ENCODE measurements at places on chromosomes 7 and 10.
A peak's percentile ranks its signal among the peaks of the same experiment; 100 is the strongest.

GRCh38 chr7:2771274-2771731 lies 72.8 kb downstream of the GNA12 start:
- no peak for DNase-seq

DNA sequence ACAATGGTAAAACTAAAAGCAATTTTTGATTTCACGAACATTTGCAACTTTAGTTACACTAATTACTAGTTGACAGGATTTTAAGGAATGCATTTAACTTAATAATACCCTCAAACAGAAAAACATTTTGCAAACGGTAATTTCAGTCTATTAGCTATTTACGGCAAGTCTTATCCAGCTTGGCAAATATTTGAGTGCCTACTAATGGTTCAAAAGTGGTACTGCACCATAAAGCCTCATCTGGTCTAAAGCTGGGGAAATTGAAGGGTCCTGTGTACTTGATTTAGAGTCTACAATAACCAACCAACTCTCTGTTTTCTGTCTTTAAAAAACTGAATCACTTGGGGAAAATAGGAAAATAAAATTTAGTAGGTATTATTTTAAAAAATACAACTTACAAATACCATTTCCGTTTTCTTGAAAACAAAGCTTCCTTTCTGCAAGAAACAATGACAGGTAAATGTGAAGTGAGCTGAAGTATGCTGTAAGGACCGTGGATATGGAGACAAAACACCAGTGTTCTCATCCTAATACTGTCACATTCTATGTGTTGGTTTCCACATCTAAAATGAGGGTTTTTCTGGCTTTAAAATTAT lies 142.3 kb downstream of the VPS50 start:
- no peak for DNase-seq

GRCh38 chr10:76444034-76444800 lies 1012.8 kb downstream of the LRMDA start:
- DNase-seq: no peak

- peak; percentile 28 for DNase-seq
Measured at GRCh38 chr10:44386546-44387052, 1.7 kb upstream of the CXCL12 start.

GRCh38 chr7:90804370-90804769 lies 208.2 kb downstream of the CDK14 start:
- no peak for DNase-seq

- no peak for DNase-seq
Measured at GRCh38 chr7:36048902-36049240, 104.2 kb upstream of the EEPD1 start.

- no peak for DNase-seq
Measured at GRCh38 chr10:68184546-68184945, 47.4 kb downstream of the ATOH7 start.

GRCh38 chr10:98556061-98556460 lies 109.3 kb upstream of the HPS1 start:
- no peak for DNase-seq

DNA sequence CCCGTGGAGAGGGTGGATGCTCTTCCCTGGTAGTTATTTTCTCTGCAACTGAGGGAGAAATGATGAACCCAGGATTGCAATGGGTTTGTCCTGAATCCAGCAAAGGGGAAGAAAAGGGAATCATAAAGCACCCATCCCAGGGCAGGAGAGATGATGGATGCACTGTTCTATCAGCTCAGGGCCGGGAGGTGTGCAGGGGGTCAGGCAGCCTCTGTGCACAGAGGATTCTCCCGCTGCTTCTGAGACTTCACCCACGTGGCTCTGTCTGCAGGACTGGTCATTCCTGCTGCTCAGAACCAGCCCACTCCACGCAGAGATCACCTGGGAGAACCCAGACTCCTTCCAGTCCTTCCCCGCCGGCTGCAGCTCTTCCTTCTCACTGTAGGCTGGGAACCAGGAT lies 70.7 kb downstream of the RBAK start:
- no peak for DNase-seq

- no peak for DNase-seq
Measured at GRCh38 chr7:69457595-69458504, 140.4 kb upstream of the AUTS2 start.

DNA sequence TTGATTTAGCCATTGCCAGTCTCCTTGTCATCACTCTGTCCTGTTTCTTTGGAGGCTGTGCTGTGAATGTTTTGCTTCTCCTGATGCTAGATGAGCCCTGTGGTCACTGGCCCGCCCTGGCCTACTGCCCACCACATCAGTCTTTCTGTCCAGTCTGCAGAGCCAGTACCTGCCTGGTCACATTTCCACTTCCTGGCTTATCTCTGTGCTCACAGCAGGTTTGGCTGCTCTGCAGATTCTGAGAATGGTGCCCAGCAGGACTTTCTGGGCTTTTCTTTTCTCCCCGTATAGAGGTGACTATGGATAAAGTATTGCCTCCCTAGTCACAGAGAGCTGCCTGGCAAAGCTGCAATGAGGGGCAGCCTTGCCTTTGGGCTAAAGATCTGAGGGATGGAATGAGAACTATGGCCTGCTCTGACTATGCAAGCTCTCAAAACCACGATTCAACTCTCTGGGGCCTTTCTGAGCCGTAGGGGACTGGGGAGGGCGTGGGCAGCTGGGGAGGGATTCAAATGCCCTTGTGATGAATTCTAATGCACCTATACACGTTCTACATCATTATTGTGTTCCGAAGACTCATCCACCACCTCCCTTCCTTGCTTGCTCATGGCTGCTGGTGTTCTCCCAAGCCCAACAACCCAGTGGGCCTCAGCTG lies 410.4 kb upstream of the NPVF start:
- DNase-seq: no peak

GRCh38 chr7:33143996-33144718 lies 14.8 kb downstream of the BBS9 start:
- no peak for DNase-seq

DNA sequence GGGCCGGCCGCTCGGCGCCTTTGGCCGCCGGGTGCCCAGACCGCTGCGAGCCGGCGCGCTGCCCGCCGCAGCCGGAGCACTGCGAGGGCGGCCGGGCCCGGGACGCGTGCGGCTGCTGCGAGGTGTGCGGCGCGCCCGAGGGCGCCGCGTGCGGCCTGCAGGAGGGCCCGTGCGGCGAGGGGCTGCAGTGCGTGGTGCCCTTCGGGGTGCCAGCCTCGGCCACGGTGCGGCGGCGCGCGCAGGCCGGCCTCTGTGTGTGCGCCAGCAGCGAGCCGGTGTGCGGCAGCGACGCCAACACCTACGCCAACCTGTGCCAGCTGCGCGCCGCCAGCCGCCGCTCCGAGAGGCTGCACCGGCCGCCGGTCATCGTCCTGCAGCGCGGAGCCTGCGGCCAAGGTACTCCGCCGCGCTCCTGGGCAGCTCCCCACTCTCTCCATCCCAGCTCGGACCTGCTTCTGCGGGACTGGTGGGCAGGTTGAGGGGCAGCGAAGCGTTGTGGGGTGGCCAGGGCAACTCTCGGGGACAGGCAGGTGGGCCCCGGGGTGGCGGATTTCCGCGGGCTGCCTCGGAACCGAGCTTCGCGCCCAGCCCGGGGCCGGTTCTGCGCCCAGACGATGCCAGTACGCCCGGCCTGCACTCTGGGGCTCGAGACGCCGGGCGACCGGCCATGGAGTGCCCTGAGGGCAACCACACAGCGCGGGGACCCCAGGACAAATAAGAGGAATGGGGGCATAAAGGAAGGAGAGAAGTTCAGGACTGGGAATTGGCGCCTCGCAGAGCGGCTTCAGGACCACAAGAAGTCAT lies 578 bp downstream of the HTRA1 start:
- DNase-seq: no peak

GRCh38 chr10:18399158-18399557 lies 252.2 kb downstream of the NSUN6 start:
- no peak for DNase-seq

- DNase-seq: no peak
Measured at GRCh38 chr10:71237843-71238623, 25.7 kb downstream of the UNC5B start.

DNA sequence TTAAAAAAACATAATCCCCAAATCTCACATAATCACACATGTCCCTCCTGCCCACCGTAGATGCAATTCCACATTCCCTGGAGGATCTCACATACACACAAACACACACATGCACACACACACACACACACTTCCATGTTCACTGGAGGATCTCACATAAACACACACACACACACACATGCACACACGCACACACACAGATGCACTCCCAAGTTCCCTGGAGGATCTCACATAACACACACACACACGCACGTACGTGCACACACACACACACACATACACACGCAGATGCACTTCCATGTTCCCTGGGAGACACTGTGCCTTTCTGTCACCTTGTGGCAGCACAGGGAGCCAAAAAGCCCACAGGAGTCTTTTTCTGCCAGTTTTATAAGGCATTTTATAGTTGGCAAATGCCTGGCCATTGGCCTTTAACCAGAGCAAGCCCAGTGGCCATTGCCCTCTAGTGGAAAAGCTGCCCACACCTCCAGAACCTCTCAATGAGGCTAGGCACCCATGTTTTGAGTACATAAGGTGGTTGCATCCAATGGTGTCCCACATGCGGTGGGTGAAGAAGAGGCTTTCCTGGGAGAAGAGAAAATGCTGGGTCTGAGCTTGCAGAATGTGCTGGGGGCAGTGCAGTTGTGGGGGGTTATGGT lies 115.4 kb upstream of the ACBD5 start:
- DNase-seq: no peak

DNA sequence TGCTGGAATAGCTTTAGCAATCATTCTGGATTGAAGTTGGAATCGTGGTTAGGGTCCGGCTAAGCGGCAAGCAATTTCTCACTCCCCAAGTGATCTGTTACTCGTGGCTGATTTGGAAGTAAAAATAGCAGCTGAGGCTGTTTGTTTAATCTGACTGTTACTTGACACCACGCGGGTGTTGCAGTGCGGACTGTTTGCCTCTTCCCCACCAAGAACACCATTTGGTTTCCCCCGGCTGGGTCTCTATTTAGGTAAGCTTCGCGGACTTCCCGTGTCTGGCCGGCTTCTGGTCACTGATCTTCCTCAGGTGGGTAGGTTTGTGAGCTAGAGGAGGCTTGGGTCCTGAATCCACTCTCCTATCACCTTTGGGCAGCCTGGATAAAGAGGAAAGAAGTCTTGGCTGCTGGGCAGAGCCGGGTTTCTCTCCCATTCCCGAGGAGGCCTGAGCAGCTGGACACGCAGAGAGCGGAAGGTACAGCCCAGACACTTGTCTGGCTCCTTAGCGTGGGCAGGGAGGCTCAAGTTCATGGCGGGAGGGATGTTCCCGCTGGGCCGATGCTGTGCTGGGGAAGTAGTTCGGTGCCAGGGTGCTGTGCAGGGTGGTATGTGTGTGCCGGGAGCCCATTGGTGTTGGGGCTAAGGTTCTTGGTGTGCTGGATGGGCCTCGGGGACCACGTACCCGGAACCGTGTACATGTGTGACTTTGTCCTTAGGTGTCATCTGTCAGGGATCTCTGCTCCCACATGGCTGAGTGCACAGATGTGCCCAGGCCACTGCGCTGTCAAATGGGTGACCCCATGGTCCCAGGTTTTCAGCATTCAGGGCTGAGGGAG lies at the start of gene C10orf71:
TSS of gene C10orf71 (plus strand) at position 188 of the 833 bp plus-strand sequence. CDS start 23,376 bp downstream, outside the sequence.
- DNase-seq: no peak

DNA sequence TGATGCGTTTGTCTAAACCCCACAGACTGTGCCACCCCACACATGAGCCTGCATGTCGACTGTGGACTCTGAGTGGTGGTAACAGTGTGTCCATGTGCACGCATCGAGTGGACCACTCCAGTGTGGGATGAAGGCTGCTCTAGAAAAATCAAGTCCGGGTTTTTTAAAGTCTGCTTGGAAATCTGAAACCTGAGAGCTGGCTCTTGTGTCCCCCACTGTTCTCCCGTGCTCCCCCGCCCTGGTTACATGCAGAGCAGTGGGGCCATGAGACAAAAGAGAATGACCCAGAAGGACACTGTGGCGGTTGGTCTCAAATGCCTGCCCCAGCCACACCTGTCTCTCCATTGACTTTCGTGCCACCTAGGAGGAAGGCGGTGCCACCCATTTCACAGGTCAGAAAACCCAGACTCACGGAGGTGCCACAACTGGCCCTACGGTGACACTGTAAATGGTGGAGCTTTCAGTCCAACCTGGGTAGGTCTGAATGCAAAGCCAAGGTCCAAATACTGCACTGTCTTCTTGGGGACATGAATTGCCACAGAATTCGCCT lies 27.3 kb upstream of the PWWP2B start:
- no peak for DNase-seq
